Right lobe of liver (tissue), 6 donors: ENCODE measurements at places on chromosomes 6 and 20. TPM values are rescaled to one million over a fixed set of nuclear protein-coding genes. Genes with fewer than 3 reads are reported as not detected.

GRCh38 chr20:46324960-46325703 is 16.8 kb upstream of the CDH22 start:
- H3K27ac ChIP-seq, result no peak overlapping the region
- H3K4me3 ChIP-seq, result no peak overlapping the region
- H3K4me1 ChIP-seq, result no peaks in the 10 kb centered on the region
- H3K27me3 ChIP-seq, result no peaks in the 10 kb centered on the region

DNA sequence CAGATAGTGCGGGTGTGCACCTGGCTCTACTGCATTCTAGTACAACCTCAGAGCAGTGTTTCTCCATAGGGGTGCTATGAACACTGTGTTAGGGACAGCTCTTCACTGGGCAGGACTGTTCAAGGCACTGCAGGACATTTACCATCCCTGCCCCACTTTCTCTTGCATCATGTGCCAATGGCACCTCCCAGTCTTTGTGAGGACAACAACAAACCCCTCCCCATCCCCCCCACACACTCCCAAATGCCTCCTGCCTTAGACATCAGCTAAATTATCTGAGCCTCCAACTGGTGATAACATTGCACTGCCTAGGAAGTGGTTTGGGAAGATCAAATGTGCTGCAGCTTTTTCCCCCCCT is 98.9 kb downstream of the FYN start:
- H3K4me1 ChIP-seq, result no peaks in the 10 kb centered on the region
- no peaks in the 10 kb centered on the region for H3K27me3 ChIP-seq
- no peak for DNase-seq
- no peaks in the 10 kb centered on the region for H3K36me3 ChIP-seq

- no peak overlapping the region for H3K4me3 ChIP-seq
- no peaks in the 10 kb centered on the region for H3K4me1 ChIP-seq
- no peaks in the 10 kb centered on the region for H3K36me3 ChIP-seq
These were observed 719.6 kb downstream of the TBC1D32 start for GRCh38 chr6:120614723-120615122.

- no peak overlapping the region for H3K27ac ChIP-seq
- no peaks in the 10 kb centered on the region for H3K27me3 ChIP-seq
- no peak overlapping the region for H3K4me3 ChIP-seq
- no peaks in the 10 kb centered on the region for H3K4me1 ChIP-seq
- DNase-seq, result no peak
These were observed 559.6 kb downstream of the RFPL4B start for GRCh38 chr6:112906726-112907125.

GRCh38 chr6:43436577-43437282 is 9.4 kb downstream of the ABCC10 start:
- DNase-seq, result peak; percentile 59
- no peaks in the 10 kb centered on the region for H3K4me1 ChIP-seq
- no peaks in the 10 kb centered on the region for H3K27me3 ChIP-seq
- peaks cover 12% of the 10 kb centered on the region for H3K36me3 ChIP-seq
- no peak overlapping the region for H3K27ac ChIP-seq

PNLDC1 gene
- not detected for total RNA-seq

TNFRSF6B gene
- total RNA-seq, result 0.56 TPM
